Hepatocyte (in vitro differentiated cells): ENCODE measurements at places on chromosomes 7 and 10. TPM values are rescaled to one million over a fixed set of nuclear protein-coding genes. Genes with fewer than 3 reads are reported as not detected.

GRCh38 chr10:123614888-123615287 is 51.3 kb upstream of the GPR26 start:
- DNase-seq, result peak; percentile 91

DNA sequence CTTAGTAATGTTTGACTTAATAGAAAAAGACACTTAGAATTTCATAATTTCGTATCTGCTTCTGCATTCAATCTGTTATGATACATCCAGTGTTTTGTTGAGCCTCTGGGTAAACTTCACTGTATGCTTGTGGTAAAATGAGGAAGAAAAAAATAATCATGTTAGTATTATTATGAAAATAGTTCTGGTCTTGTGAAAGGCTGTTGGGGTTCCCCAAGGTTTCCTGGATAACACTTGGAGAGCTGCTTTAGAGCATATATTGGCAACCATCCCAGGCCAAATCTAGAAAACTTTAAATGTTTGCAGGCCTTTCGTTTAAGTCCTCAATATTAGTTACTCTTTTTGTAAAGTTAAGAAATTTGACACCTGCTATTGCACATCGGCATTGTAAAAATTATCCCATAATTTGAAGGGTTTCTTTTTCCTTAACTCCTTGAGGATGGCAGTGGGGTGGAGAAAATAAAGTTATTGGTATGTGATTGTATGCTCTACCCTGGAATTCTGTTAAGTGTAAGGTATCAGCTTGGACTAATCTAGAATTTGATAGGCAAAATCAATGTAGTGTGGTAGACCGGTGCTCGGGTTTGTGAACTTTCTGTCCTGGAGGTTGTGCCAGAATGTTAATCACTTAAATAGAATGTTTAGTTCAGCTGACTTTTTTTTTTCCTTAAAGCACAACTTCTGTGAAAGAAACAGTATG is 54.5 kb downstream of the WAC start:
- DNase-seq, result no peak

GRCh38 chr10:95896071-95896850 is 11.5 kb upstream of the CC2D2B start:
- no peak for DNase-seq

DNA sequence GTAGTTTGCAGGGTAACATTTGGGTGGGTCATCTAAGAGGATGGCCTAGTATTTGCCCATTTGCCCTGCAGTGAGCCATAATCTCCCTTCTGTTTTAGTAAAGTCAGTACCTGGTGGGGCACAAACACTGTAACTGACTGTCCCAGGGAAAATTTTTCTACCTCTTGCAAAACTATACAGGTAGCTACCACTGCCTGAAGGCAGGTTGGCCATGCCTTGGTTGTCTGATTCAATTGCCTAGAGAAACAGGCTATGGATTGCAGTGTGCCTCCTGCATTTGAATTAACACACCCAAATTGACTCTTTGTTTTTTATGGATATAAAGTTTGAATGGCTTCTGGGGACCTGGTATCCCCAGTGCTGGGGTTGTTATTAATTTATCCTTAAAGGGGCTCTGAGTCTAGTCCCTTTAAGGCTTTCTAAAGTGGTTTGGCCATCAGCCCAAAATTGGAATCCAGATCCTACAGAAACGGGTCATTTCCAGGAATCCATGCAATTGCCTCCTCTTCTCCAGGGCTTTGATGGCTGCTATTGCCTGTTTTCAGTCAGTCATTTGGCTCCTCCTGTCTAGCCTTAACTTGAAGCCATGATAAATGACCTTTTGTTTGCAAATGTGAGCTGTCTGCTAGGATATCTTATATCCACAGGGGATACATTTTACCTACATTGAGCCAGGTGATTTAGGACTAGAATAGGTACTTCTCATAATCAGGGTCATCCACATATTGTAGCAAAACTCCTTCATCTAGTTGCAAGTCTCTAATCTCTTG is 89.1 kb downstream of the STRA8 start:
- no peak for DNase-seq

- DNase-seq, result no peak
Measured at GRCh38 chr7:15086131-15086611, 183.6 kb upstream of the DGKB start.

IFIT3 gene
- polyA plus RNA-seq, result 6.9 and 8.6 TPM in 2 replicates

DNA sequence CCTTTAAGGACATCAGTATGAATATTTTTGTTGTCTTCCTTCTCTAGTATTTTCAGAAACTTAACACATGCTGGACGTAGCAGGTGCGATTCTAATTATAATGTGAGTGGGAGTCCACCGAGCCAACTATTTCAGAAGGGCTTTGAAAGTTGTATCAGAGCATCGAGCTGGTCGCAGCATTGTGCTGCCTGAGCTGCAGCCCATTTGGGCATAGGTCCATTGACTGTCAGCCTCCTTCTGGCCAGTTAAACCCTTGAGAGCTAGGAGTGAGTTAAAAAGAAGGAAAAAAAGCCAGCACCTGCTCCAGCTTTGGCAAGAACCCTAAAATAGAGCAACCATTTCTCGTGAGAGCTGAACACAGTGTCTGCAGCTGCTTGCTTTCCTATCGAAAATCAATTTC is 47.8 kb downstream of the SLC35G1 start:
- no peak for DNase-seq

- no peak for DNase-seq
Measured at GRCh38 chr7:1431634-1432380, 27.5 kb downstream of the MICALL2 start.

DNA sequence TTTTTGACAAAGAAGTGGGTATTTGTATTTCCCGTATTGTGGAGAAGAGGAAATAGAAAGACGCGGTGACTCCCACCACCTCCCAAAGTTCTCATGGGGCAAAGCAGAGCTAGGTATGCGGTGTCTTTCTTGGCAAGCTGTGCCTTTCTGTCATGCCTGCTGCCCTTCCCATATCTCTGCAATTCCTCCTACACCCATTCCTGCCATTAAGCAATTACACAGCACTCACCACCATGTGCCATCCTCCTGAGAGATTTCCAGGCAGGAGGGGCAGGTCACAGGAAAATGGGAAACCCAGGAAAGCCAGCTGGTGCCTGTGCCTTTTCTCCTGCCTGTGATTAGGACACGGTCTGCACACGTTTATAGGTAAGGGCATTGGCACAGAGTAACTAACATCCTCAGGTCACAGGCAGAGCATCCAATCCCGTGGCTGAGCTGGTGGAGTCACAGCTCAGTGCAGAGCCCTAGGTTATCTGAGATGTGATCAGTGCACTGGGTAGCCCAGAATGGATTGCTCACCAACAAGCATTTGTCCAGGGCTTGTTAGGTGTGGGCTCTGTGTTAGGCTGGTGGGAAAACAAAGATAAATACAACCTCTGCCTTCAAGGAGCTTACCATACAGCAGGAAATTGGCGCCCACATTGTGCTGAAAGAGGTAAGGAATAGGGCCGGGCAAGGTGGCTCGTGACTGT is 9.4 kb upstream of the CRTAC1 start:
- no peak for DNase-seq

GRCh38 chr10:52609626-52610240 is 162.9 kb downstream of the MBL2 start:
- DNase-seq, result no peak

- no peak for DNase-seq
Measured at GRCh38 chr10:78713659-78714058, 355.1 kb upstream of the ZMIZ1 start.

DNA sequence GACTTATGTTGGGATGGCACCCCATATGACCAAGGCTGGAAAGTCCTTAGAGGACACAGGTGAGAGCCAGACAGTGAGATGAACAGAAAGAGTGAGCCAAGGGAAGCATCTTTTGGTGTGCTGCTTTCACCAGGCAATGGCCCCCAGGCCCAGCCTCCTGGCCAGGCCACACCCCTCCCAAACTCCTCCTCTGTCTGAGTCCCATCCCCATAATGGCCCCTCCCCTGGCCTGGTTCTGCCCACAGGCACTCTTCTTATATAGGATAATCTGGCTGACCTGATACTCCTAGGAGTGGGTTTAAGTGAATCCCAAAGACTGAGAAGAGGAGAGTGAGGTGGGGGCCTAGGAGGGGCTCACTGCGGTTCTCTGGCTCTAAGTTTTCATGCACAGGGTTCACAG is 252.5 kb downstream of the RPS24 start:
- no peak for DNase-seq

- DNase-seq, result peak; percentile 36
Measured at GRCh38 chr10:22849077-22849805, 78.6 kb upstream of the ARMC3 start.

GRCh38 chr7:100886936-100887515 is 2.5 kb downstream of the UFSP1 start:
- no peak for DNase-seq

DNA sequence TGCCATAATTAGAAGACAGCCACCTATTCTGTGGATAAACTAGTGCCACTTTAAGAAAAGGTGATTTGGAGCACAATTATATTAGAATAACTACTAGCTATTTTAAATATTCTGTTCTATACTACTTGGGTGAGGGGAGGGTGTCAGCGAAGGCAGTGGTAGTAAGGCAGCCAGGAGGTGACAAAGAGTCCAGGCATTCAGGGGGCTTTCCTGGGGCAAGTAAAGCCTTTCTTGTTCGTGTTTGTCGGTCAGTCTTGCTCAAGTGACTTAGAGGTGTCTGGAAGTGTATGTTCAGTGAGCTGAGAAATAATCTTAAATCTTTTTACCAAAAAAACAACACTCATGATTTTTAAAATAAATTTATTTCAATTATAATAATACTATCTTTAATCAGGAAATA is 34.4 kb downstream of the ADD3 start:
- DNase-seq, result no peak

DNA sequence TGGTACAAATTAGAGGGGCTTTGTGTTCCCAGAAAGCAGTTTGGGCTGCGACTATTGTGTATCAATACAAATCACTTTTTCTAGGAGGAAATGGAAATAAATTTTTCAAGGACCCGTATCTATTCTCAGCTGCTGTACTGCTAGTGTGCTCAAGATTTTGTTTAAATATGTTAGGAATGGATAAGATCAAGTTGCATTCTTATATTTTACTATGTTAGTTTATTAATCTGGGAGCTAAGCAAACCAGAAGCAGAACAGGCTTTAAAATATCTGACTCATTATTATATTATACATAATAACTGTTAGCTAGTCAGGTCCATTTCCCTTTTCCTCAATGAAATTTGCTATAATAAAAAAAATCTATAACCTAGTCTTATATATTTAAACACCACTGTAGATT is 11.1 kb upstream of the GLCCI1 start:
- DNase-seq, result no peak

- DNase-seq, result no peak
Measured at GRCh38 chr7:86592185-86592584, 51.5 kb upstream of the GRM3 start.

MIOS gene
- 22.9 and 24.0 TPM in 2 replicates for polyA plus RNA-seq

CFTR gene
- 28.4 and 29.8 TPM in 2 replicates for polyA plus RNA-seq

DNA sequence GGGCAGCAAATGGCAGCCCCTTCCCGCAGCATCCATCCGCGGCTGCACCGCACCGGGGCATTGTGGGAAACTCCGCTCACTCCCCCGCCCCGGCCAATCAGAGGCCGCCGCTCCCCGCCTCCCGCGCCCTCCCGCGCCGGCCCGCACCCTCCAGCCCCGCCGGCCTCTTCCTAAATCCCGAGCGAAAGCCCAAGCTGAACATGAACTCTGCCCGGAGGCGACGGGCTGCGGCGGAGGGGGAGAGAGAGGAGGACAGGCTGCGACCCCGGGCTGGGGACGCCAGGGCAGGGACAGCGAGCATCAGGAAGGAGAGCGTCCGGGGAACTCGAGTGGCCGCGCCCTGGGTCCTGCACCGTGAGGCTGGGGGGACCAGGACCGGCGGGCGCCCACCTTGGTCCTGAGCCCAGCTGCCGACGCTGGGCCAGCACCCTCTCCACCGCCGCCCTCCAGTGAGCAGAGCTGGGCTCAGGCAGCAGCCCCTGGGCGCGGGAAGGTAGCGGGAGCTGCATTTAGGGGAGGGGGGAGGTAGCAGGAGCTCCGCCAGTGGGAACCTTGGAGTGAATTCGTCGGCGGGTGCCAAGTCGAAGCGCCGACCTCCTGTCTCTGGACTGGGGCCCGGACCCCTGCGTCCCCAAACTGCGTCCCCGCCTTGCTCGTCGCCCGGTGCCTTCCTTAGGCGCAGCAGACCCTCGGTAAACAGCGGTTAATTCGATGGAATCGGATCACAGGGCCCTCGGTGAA is at the start of gene DGKI:
Gene DGKI (minus strand): TSS at position 148 of the 741 bp plus-strand sequence.
- peak; percentile 30 for DNase-seq
